Glutamatergic neuron (in vitro differentiated cells): ENCODE measurements at places on chromosomes 12 and 14. TPM values are rescaled to one million over a fixed set of nuclear protein-coding genes. Genes with fewer than 3 reads are reported as not detected.

DNA sequence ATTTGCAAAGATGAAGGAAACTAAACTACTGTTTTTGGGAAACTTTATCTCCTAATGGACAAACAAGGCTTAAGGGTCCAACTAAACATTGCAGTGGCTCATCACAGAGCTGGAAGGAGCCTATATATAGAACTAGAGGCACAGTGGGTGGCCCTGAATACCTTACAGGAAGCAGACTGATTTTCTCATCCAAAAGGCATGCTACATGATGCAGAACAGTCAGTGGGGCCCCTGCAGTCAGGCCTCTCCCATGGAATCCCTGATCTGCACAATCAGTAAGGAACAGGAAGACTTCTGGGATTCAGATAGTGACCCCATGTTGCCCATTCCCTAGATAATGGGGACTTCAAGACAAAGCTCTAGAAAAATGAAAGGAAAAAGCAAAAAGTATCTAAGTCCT, 1.9 kb upstream of the LLPH start:
- no peaks in the 10 kb centered on the region for H3K27me3 ChIP-seq
- H3K4me1 ChIP-seq, result peaks cover 10% of the 10 kb centered on the region
- DNase-seq, result no peak
- no peak overlapping the region for H3K4me3 ChIP-seq

Gene RFX4
- total RNA-seq, result not detected

GRCh38 chr14:31388687-31389413, 31.5 kb downstream of the HEATR5A start:
- no peaks in the 10 kb centered on the region for H3K27me3 ChIP-seq
- no peaks in the 10 kb centered on the region for H3K36me3 ChIP-seq
- H3K27ac ChIP-seq, result no peak overlapping the region
- H3K4me1 ChIP-seq, result no peaks in the 10 kb centered on the region
- no peak overlapping the region for H3K4me3 ChIP-seq
- no peak for DNase-seq

DNA sequence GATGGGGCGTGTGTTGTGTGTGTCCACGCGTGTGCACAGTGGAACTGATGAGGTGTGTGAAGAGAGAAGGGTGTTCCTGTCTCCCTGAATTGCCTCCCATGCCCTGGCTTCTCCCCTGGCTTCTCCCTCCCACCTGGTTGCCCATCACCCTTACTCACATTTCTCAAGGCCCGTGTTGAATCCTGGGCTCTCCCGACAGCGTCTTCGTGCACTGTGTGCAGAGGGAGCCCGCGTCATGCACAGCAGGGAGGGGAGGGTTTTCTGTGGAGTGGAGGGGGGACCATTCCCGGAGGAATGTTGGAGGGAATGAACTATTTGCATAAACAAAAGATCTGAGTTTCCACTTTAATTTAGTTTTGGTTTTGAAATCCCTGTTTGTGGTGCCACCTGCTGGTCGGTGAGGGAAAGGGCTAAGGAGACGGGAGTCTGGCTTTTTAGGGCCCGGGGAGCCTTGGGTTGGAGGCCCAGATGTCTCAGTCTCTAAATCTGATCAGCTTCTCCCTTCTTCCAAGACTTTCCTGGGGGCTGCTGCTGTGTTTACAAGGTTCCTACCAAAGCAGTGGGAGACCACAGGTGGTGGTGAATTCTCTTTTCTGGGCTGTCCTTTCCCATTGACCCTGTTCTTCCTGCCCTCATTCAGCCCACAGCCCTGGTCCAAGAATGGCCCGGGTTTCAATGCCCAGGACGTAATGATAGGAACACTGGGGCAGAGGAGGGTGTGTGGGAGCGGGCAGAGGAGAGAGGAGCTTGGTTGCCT, at the start of gene C1R:
Gene C1R (minus strand): TSS at position 217 of the 757 bp plus-strand sequence. CDS start 57 bp downstream, at position 160.
- peaks cover 9% of the 10 kb centered on the region for H3K4me1 ChIP-seq
- peak; percentile 73 for DNase-seq
- no peak within 1 kb of the TSS for H3K4me3 ChIP-seq
- peaks cover 7% of the 10 kb centered on the region for H3K27me3 ChIP-seq

Gene TRPV4
- total RNA-seq, result 0.17 TPM

Gene KRT1
- not detected for total RNA-seq

Gene CLEC4D
- total RNA-seq, result not detected

GRCh38 chr14:28876572-28876945, 110.0 kb downstream of the FOXG1 start:
- no peak for DNase-seq
- H3K4me1 ChIP-seq, result peaks cover 5% of the 10 kb centered on the region
- no peaks in the 10 kb centered on the region for H3K36me3 ChIP-seq
- no peak overlapping the region for H3K4me3 ChIP-seq
- no peak overlapping the region for H3K27ac ChIP-seq

- H3K27ac ChIP-seq, result no peak overlapping the region
- no peaks in the 10 kb centered on the region for H3K4me1 ChIP-seq
- H3K27me3 ChIP-seq, result no peaks in the 10 kb centered on the region
- H3K36me3 ChIP-seq, result no peaks in the 10 kb centered on the region
- DNase-seq, result peak; percentile 81
Observed at GRCh38 chr12:118404876-118405521, 28.6 kb downstream of the SUDS3 start.

GRCh38 chr12:44158746-44159145, 322.9 kb downstream of the TMEM117 start:
- H3K27ac ChIP-seq, result peak overlapping the region; percentile 9
- H3K36me3 ChIP-seq, result no peaks in the 10 kb centered on the region
- no peaks in the 10 kb centered on the region for H3K27me3 ChIP-seq
- no peak overlapping the region for H3K4me3 ChIP-seq
- DNase-seq, result no peak

Gene KIF26A
- 5.9 TPM for total RNA-seq

DNA sequence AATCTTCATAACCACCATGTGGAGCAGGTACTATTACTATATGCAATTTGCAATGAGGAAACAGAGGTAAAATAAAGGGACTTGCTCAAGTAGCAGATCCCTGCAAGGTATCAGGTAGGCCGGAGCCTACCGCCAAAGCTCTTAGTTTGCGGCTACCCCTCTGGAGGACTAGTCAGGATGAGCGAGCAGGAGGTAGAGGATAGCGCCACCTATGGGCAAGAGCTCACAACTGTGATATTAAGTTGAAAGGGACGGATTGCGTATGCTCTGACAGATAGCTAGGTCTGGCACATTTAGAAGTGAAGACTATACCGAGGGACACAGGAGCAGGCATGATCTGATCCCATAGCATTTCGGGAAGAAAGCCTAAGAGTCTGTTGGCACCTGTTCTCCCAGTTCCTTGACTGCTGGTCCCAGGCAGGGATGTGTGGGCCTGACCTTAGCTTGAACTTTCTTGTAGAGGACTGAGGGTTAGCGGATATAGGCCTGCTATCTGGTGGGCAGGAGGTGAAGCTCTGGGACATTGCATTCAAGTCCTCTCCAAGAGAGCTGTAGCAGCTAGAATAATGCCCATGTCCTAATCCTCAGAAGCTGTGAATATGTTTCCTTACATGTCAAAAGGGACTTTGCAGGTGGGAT, 48.0 kb downstream of the SLC17A8 start:
- peak; percentile 71 for DNase-seq
- no peak overlapping the region for H3K4me3 ChIP-seq
- no peaks in the 10 kb centered on the region for H3K27me3 ChIP-seq
- H3K27ac ChIP-seq, result no peak overlapping the region
- H3K4me1 ChIP-seq, result no peaks in the 10 kb centered on the region

Gene SIX1
- total RNA-seq, result 79.6 TPM

DNA sequence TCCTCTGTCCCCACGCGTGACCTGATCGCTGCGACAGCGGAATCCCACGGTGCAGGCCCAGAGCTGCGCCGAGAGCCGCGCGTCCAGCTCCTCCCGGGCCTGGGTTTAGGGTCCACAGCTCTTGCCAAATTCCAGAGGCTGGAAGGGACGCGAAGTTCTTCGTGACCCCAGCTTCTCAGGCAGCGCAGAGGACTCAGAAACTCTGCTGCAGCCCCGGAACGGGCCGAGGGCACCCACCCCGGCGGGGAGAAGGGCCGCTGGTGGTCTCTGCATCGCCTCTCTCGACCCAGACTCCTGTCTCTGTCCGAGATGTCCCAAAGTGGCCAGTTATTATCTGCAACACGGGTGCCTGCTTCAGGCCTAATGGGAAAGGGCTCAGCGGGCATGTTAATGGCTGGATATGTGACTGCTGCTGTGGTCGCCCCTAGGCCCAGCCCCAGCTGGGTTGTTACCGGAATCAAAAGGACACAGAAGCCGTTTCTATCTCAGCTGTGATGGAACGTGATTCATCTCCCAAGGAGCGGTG, 236.4 kb downstream of the VRK1 start:
- peaks cover 15% of the 10 kb centered on the region for H3K4me1 ChIP-seq
- DNase-seq, result peak; percentile 36
- peaks cover 10% of the 10 kb centered on the region for H3K27me3 ChIP-seq
- H3K36me3 ChIP-seq, result peaks cover 7% of the 10 kb centered on the region

Gene STRN3
- 58.1 TPM for total RNA-seq

DNA sequence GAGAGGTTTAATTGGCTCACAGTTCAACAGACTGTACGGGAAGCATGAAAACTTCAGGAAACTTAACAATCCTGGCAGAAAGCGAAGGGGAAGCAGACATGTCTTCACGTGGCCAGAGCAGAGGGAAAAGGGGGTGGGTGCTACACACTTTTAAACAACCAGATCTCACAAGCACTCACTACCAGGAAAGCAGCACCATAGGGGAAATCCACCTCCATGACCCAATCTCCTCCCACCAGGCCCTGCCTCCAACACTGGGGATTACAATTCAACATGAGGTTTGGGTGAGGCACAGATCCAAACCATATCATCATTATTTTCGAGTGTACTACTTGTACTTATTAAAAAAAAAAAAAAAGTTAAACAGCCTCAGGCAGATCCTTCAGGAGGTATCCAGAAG, 29.9 kb downstream of the RXYLT1 start:
- H3K27ac ChIP-seq, result no peak overlapping the region
- H3K4me3 ChIP-seq, result no peak overlapping the region
- H3K27me3 ChIP-seq, result peaks cover 4% of the 10 kb centered on the region

Gene TAS2R19
- total RNA-seq, result 7.9 TPM

Gene MYH6
- not detected for total RNA-seq

Gene GUCY2C
- not detected for total RNA-seq

Gene PMCH
- not detected for total RNA-seq

Gene PAH
- not detected for total RNA-seq

Gene DACT1
- total RNA-seq, result 39.9 TPM

Gene MON2
- 43.4 TPM for total RNA-seq

Gene LPAR5
- total RNA-seq, result not detected

DNA sequence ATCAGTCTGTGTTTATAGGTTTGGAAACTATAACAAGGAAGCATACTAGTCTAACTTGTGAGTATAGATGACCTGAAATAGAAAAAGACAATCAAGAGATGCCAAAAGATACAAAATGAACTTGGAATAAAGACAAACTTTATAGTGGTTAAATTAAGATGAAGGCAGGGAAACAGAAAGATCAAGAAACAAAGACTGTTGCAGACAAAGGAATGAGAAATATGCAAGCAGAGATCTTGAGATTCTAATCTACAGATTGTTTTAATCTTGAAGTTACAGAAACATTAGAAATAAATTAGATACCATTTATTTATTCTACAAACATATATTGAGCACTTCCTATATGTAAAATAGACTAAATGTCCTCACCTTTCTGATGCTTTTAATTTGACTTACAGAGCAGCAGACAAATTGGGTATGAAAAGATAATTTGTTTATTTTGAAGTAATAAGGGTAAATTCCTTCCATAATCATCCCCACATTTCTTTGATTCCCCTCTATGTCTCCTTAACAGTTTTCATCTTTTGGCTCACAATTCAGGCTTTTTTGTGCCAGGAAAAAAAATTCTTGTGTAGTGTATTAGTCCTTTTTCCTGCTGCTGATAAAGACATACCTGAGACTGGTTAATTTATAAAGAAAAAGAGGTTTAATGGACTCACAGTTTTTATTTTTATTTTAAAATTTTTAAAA, 134.4 kb downstream of the KITLG start:
- no peaks in the 10 kb centered on the region for H3K27me3 ChIP-seq
- H3K4me3 ChIP-seq, result no peak overlapping the region
- H3K36me3 ChIP-seq, result no peaks in the 10 kb centered on the region
- peaks cover 4% of the 10 kb centered on the region for H3K4me1 ChIP-seq

Gene PPP4R4
- 1.6 TPM for total RNA-seq

GRCh38 chr12:31536672-31537071, 54.3 kb downstream of the DENND5B start:
- peaks cover 8% of the 10 kb centered on the region for H3K27me3 ChIP-seq
- no peaks in the 10 kb centered on the region for H3K4me1 ChIP-seq
- no peak overlapping the region for H3K4me3 ChIP-seq
- H3K36me3 ChIP-seq, result no peaks in the 10 kb centered on the region
- DNase-seq, result no peak
- H3K27ac ChIP-seq, result no peak overlapping the region

GRCh38 chr14:90429754-90430153, 32.9 kb downstream of the CALM1 start:
- H3K36me3 ChIP-seq, result peaks cover 5% of the 10 kb centered on the region
- no peak for DNase-seq
- H3K27ac ChIP-seq, result no peak overlapping the region
- no peak overlapping the region for H3K4me3 ChIP-seq

GRCh38 chr12:81998761-81999378, 239.7 kb upstream of the PPFIA2 start:
- no peak overlapping the region for H3K27ac ChIP-seq
- no peaks in the 10 kb centered on the region for H3K27me3 ChIP-seq
- H3K4me3 ChIP-seq, result no peak overlapping the region
- no peak for DNase-seq
- peaks cover 7% of the 10 kb centered on the region for H3K36me3 ChIP-seq

Gene TGM1
- total RNA-seq, result 4.2 TPM

Gene HSPB8
- total RNA-seq, result 0.32 TPM

Gene MAP3K12
- total RNA-seq, result 94.2 TPM

GRCh38 chr12:67451206-67451605, 182.0 kb downstream of the CAND1 start:
- H3K27ac ChIP-seq, result no peak overlapping the region
- H3K27me3 ChIP-seq, result no peaks in the 10 kb centered on the region
- no peak overlapping the region for H3K4me3 ChIP-seq
- peaks cover 4% of the 10 kb centered on the region for H3K36me3 ChIP-seq

Gene KCNH3
- 5.9 TPM for total RNA-seq
